ENCODE measurements at places on chromosomes 16 and 17.

GRCh38 chr17:76801706-76802105 is 63.8 kb downstream of the MFSD11 start:
- no peak for DNase-seq

GRCh38 chr17:61139219-61139618 is 260.4 kb upstream of the TBX2 start:
- DNase-seq, result peak; percentile 37

GRCh38 chr16:84725481-84726078 is 25.8 kb downstream of the USP10 start:
- no peak for DNase-seq

GRCh38 chr17:57819867-57820266 is 30.0 kb downstream of the MRPS23 start:
- no peak for DNase-seq

GRCh38 chr17:58531661-58532554 is 17.5 kb upstream of the MTMR4 start:
- peak; percentile 43 for DNase-seq

GRCh38 chr17:34562387-34562786 is 17.0 kb upstream of the TMEM132E start:
- DNase-seq, result no peak

DNA sequence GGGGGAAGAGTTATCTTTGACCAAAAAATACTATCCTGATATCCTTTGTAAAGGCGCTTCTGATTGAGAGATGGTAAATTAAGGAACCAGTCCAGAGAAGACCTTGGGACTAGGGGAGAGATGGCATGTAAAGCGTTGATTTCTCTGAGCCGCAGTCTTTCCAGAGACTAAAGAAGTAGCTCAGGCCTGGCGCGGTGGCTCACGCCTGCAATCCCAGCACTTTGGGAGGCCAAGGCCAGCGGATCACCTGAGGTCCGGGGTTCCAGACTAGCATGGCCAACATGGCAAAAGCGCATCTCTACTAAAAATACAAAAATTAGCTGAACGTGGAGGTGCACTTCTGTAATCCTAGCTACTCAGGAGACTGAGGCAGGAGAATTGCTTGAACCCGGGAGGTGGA is 625 bp upstream of the CENPT start:
- DNase-seq, result no peak

DNA sequence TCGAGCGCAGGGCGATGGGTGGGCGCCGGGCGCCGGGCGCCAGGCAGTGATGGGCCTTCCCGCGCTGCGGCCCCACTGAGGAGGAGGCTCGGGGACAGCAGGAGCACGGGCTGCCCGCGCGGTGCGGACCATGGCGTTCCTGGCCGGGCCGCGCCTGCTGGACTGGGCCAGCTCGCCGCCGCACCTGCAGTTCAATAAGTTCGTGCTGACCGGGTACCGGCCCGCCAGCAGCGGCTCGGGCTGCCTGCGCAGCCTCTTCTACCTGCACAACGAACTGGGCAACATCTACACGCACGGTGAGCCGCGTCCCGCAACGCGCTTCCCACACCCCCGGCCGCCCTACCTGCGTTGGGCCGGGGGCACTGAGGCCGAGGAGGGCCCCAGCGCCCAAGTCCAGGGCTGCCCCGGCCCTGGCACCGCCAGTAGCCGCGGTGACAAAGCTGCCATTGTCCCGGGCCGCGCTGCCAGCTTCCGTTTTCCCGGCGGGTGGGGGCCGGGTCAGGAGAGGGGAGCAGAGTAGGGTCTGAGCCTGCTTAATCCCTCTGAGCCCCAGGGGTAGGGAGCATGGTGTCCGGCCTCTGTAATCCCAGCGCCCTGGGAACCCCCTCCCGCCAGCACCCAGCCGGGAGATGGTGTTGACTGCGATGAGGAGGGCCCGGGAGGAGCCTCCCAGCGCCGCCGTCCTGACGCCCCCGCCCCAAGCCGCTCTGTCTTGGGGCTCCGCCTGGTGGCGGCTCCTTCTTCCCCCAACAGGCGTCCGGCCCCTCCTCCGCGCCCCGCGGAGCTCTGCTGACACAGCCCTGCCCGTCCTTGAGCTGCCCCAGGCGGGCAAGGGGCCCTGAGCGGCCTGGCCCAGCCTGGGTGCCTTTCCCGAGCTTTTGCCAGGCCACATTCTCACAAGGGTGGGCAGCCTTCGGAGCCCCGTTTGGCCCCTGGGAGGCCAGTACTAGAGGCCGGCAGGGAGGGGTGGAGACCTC is 685 bp downstream of the PAQR4 start:
- DNase-seq, result peak; percentile 54

DNA sequence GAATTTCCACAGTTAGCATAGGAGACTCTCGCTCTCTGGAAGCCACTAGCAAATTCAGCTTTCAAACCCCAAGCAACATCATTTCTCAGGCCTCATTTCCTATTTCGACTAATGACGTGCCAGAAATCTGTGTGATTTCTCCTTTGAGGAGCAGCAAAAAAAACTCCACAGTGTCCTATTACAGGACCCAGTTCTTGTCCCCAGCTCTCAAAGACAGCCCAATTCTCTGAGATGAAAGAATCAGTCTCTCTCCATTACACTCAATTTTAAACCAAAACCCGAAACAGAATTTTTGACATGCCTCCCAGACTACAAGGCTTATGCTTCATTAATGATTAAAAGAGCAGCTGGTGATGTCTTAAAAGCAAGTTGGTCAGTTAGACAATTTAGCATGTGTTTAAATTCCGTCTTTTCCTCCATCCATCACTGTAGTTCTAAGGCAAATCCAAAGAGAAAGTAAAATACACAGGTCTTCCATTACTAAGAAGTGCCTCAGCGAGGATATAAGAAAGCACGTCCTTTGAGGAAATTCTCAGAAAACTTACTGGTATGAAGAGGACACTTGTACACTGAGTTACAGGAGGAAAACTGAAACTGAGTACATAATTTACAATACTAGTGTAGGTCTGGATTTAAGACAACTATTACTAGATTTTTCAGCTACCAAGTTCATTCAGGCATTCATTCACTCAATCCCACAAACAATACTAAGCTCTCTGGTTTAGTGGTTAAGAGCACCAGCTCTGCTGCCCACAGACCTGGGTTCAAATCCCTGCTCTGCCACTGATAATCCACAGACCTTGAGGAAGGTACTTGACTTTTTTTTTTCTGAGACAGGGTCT is 12.5 kb downstream of the TOM1L2 start:
- no peak for DNase-seq

- DNase-seq, result peak; percentile 45
Observed at GRCh38 chr16:11913425-11914079, 2.2 kb downstream of the GSPT1 start.

GRCh38 chr17:60744355-60744966 is 66.8 kb downstream of the BCAS3 start:
- no peak for DNase-seq

GRCh38 chr16:6250511-6250910 is 1082.1 kb upstream of the RBFOX1 start:
- DNase-seq, result no peak

DNA sequence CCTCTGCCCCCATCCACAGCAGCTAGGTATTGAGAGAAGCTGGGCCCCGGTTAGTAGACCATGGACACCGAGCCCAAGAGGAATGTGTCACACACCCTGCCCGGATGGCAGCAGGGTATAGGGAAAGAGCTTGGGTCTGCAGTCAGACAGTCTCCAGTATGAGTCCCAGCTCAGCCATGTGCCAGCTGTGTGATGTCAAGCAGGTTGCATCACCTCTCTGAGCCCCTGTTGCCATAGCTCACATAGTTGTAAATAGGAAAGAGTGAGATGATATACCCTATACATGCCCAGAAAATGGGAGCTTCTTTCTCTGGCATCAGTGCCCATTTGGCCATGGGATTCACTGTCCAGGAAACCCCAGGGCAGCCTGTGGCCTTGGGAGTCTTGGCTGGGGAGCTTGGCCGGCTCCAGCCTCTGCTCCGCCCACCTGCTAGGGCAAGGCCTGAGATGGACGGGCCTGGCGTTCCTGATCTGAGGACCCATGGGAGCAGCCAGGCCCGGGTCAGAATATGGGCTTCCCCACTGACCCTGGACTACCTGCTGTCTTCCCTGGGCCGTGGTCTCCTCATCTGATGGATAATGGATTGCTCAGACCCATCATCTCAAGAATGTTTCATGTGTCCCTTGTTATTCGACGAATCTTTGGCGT is 13.2 kb downstream of the CD300LG start:
- DNase-seq, result no peak

- no peak for DNase-seq
Observed at GRCh38 chr16:16021988-16022682, 72.7 kb downstream of the ABCC1 start.

DNA sequence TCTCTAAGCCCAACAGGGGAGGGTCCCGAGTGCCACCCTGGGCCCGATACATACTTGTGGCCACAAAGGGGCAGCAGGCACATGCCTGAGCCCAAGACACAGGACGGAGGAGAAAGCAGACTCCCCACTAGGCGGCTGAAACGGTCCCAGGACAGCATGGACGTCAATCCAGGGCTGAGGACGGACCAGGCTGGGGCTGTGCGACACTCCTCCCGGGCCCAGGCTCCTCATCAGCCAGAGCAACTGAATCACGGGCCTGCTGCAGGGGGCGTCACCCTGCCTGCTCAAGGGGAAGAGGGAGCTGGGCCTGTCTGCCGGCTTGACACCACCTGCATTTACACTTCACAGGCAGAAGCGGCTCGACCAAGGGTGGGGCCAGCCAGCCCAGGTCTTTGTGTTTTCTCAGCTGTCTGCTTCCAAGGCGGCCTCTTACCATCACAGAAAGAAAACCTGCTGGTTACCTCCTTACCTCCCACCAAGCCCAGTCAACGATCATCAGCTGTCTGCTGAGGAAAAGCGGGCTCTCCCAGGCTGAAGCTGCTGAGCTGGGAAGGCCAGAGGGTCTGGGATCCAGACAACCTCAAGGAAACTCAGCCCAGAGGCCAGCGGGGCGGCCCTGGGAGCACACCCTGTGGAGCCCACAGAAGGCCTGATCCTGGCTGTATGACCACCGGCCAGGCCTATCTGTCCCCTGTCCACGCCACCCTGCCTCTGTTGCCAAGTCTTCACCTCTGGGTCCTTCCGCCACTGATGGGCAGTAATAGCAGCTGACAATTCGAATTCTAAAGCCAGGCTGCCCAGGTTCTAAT is 26.4 kb downstream of the KIFC3 start:
- no peak for DNase-seq

DNA sequence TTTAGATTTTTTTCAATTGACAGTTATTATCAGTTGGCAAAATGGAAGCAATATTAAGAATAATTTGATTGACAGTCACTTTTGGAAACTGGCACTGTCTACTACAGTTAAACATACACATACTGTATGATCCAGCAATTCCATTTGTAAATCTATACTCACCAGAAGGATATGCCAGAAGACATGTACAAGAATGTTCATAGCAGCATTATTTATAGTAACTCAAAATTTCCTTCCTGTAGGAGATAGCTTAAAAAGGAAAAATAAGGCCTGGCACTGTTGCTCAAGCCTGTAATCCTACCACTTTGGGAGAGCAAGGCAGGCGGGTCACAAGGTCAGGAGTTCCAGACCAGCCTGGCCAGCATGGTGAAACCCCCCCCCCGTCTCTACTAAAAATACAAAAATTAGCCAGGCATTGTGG is 89.3 kb downstream of the VMP1 start:
- DNase-seq, result no peak

DNA sequence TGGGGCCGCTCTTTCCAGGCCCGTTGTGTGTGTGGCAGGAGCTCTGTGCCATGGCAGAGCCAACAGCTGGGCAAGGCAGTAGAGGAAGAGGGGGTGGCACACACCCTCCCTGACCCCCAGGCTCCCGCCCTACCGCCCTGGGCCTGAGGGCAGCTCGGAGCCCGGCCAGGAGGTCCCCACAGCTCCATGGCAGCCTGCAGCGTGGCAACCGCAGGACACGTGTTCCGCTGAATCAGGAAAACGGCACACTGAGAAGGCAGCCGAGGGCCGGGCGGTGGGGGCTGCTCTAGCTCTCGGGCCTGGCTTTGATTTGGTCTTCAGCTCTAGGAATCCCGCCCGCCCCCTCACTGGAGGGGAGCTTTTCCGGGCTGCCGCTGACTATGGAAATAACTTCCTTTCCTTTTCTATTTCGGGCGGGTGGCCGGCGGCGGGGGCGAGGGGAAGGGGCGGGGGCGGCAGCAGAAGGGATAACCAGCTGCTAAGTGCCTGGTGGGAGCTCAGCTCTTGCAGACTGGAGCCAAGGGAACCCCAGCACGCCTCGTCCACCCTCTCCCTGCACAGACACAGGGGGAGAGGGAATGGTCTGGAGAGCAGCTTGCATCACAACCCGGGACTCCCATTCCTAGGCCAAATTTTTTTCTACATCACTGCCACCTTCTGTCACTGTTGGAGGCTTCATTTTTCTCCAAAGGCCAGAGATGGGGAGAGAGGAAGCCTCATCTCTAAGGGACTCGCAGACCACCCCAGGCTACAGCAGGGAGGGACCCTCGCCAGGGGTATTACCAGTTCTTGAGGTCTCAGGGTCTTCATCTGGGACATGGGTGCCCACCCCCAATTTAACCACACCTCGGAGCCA is 24.8 kb upstream of the MRPS23 start:
- DNase-seq, result no peak

- DNase-seq, result no peak
Observed at GRCh38 chr17:61402978-61403800, 3.5 kb downstream of the TBX2 start.

DNA sequence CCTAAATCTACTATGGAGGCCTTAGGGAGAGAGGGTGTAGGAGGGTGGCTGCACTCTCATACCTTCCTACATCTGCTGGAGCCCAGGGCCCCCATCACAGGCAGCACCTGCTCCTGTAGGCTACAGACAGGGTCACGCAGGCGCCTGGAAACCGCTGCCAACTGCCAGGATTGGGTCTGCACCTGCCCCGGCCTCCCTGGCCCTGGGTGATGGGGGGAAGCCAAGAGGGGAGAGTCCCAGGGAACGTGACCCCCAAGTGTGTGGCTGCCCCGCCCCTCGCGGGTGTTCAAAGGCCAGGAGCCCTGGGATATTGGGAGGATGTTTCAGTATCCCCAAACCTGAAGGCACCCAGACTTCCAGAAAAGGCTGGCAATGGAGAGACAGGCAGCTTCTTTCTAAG is 5.6 kb upstream of the TEX19 start:
- no peak for DNase-seq

- DNase-seq, result no peak
Observed at GRCh38 chr17:81027038-81027437, 7.9 kb upstream of the BAIAP2 start.
